ENCODE measurements at places on chromosomes 6 and 20. TPM values are rescaled to one million over a fixed set of nuclear protein-coding genes. Genes with fewer than 3 reads are reported as not detected.
A peak's percentile ranks its signal among the peaks of the same experiment; 100 is the strongest.

GRCh38 chr20:34544109-34544796 is 14.3 kb upstream of the MAP1LC3A start:
- no peaks in the 10 kb centered on the region for H3K4me1 ChIP-seq
- H3K36me3 ChIP-seq: peaks cover 13% of the 10 kb centered on the region
- no peak overlapping the region for H3K27ac ChIP-seq
- no peak for DNase-seq

GRCh38 chr6:12622566-12622965 is 94.0 kb upstream of the PHACTR1 start:
- DNase-seq: no peak
- H3K27ac ChIP-seq: no peak overlapping the region
- H3K4me3 ChIP-seq: no peak overlapping the region
- H3K4me1 ChIP-seq: no peaks in the 10 kb centered on the region
- H3K27me3 ChIP-seq: no peaks in the 10 kb centered on the region
- H3K36me3 ChIP-seq: no peaks in the 10 kb centered on the region

- H3K27ac ChIP-seq: no peak overlapping the region
- DNase-seq: peak; percentile 13
- no peak overlapping the region for H3K4me3 ChIP-seq
Measured at GRCh38 chr6:13400772-13401171, 72.4 kb upstream of the TBC1D7 start.

DNA sequence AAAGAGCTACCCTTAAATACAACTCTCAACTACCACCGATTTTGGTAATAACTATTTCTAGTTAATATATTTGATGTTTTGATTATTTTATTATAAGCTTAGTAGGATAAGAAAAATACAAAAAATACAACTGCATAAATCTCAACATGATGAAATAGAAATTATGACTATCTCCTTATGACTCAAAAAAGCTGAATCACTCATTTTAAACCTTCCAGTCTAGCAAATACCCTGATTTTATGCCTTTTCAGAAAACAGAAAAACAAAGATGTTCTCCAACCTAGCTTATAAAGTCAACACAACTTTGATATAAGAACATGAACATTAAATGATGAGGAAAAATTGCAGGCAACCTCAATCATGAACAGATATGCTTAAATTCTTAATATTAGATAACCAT is 40.2 kb upstream of the DSE start:
- no peaks in the 10 kb centered on the region for H3K27me3 ChIP-seq
- H3K36me3 ChIP-seq: no peaks in the 10 kb centered on the region
- no peak overlapping the region for H3K27ac ChIP-seq
- no peak overlapping the region for H3K4me3 ChIP-seq
- peaks cover 3% of the 10 kb centered on the region for H3K4me1 ChIP-seq

DNA sequence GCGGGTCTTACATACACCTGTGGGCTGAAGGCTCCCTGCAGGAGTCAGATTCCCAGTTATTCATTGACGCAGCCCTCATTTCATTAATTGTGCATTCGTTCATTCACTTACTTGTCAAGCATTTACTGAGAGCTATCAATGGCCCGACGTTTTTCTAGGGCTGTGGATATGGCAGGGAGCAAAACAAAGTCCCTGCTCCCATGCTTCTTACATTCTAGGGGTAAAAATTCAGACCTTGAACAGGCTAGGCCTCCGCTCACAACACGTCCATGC is 369 bp upstream of the NSFL1C start:
- H3K36me3 ChIP-seq: peaks cover 3% of the 10 kb centered on the region
- peaks cover 25% of the 10 kb centered on the region for H3K4me1 ChIP-seq
- no peaks in the 10 kb centered on the region for H3K27me3 ChIP-seq
- H3K27ac ChIP-seq: peak overlapping the region; percentile 36
- no peak overlapping the region for H3K4me3 ChIP-seq

GRCh38 chr20:41133709-41134361 is 3.5 kb upstream of the PLCG1 start:
- no peaks in the 10 kb centered on the region for H3K27me3 ChIP-seq
- H3K4me3 ChIP-seq: no peak overlapping the region
- no peak overlapping the region for H3K27ac ChIP-seq
- no peak for DNase-seq

DNA sequence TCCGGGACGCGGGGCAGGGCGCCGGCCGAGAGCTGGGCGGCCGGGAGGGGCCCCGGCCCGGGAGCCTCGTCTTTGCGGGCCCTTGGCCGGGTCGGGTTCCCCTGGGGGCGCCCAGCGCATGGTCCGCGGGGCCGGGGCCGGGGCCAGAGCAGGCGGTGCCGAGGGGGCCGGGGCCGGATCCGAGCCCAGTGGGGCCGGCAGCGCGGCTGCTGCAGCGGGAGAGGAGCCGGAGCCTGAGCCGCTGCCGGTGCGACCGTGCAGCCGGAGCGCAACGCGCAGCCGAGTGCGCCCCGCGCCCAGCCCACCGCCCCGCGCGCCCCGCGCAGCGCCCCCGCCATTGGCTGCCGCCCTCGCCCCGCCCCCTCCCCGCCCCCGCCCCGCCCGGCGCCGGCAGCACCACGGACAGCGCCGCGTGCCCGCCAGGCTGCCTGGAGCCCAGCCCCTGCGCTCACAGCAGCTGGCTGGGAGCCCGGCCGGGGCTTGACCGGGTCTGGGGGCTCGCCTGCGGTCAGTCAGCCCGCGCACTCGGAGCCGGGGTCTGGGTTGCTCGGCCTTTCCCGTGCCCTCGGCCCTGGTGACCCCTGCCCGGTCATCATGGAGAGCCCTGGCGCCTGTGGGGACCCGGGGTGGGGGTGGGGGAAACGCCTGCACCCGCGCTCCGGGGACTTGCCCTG is at the start of gene HRH3:
Gene HRH3, minus strand, starts transcription at position 287 of the 674 bp plus-strand sequence. CDS start 308 bp downstream, outside the sequence.
- no peak within 1 kb of the TSS for H3K27ac ChIP-seq
- DNase-seq: peak; percentile 77
- H3K4me1 ChIP-seq: peaks cover 13% of the 10 kb centered on the region
- H3K36me3 ChIP-seq: no peaks in the 10 kb centered on the region
- peak within 1 kb of the TSS; percentile 55 for H3K4me3 ChIP-seq

DNA sequence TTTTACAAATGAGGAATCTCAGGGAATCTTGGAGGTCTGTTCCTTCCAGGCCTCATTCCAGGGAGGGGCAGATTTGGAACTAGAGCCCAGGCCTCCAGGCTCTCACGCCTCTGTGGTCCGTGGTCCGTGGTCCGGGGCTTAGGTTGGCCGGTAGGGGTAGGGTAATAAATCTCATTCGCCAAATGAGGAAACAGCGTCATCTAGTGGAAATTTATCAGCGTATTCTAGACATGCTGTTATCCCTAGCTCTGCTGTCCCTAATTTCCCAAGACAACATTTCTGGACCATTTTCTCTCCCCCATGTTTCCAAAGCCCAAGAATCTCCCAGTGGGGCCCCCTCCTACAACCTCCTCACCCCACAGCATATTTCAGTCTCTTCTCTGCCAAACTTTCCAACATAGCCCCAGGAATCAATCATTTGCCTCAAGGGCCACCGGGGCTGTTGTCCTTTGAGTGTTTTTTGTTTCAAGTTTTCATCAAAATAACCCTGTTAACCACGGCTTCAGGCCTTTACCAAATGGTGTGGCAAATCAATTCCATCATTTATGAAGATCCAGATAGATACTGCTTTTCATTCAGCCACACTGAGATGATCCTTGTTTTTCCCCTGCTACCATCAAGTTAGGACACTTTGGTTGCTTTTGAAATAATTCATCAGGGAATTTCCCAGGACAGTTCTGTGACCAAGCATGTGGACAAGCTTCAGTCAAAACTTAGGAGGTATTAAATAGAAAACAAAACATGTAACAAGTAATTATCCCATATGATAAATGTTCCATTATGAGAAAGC is 126.8 kb downstream of the ALDH8A1 start:
- no peaks in the 10 kb centered on the region for H3K36me3 ChIP-seq
- H3K27me3 ChIP-seq: no peaks in the 10 kb centered on the region
- no peak overlapping the region for H3K4me3 ChIP-seq
- H3K27ac ChIP-seq: no peak overlapping the region
- DNase-seq: peak; percentile 40

- DNase-seq: no peak
- no peaks in the 10 kb centered on the region for H3K36me3 ChIP-seq
Measured at GRCh38 chr6:150560004-150560883, 39.4 kb upstream of the PLEKHG1 start.

GRCh38 chr6:71545905-71546304 is 257.3 kb downstream of the OGFRL1 start:
- H3K4me1 ChIP-seq: no peaks in the 10 kb centered on the region
- no peak for DNase-seq
- H3K27me3 ChIP-seq: no peaks in the 10 kb centered on the region

DNA sequence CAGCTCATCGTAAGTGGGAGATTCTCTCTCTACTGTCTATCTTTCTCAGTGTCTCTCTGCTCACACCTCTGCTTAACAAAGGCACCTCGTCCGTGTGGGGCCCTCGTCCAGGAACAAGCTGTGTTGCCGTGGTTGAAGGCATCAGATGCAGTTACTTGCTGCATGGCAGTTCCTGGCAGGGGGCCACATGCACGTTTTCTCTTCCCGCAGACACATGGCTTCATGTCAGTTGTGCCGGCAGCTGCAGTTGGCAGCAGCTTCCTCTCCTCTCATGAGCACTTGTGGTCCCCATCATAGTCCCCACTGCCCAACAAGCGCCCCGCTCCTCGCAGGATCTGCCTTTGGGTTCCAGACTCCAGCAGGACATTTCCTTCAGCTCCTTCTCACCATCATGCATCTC is 7.1 kb upstream of the AFDN start:
- H3K4me1 ChIP-seq: no peaks in the 10 kb centered on the region
- no peaks in the 10 kb centered on the region for H3K27me3 ChIP-seq
- H3K27ac ChIP-seq: no peak overlapping the region

DNA sequence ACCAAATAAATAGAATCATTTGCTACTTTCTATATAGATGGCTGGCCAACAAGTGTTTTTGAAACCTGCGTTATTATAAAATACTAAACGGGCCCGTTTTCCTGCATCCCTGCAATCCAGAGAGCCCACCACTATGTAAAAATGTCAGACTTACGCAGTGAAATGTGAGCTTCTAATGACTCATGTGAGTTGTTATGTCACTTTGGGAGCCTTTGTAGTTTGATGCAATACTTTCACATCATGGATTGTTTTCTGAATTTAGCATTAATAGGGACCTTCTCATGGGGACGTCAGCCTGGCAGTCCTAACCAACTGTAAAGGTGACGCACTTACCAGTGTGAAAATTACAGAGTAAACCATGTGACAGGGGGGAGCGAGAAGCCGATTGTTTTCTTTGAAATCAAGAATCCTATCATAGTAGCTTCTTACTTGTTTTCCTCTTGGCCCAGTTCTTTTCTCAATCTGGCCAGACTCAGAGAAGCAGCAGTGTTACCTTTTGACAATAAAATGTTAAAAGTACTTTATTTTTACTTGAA is 75.3 kb downstream of the SSR1 start:
- DNase-seq: no peak
- H3K27me3 ChIP-seq: no peaks in the 10 kb centered on the region
- H3K4me3 ChIP-seq: no peak overlapping the region
- H3K36me3 ChIP-seq: peaks cover 4% of the 10 kb centered on the region

DNA sequence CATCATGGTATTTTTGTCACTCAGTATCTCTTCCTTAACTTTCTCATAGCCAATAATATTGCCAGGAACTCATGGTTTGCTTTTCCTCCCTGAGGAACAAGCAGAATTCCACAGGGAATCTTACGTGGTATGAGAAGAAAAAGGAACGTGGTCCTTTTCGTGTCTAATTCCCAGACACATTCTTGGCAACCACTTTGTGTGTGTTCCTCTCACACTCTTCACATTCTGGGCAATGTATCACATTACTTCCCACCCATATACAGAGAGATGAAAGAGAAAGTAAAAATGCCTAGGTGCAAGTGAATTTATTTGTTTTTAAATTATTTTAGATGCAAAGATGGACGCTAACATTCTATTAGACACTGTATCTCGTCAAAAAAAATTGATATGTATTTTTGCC is 102.7 kb downstream of the PTPRK start:
- H3K36me3 ChIP-seq: no peaks in the 10 kb centered on the region
- H3K4me1 ChIP-seq: peaks cover 15% of the 10 kb centered on the region
- no peak for DNase-seq
- H3K27ac ChIP-seq: no peak overlapping the region
- no peak overlapping the region for H3K4me3 ChIP-seq

- no peaks in the 10 kb centered on the region for H3K36me3 ChIP-seq
- no peak overlapping the region for H3K27ac ChIP-seq
- DNase-seq: no peak
- H3K4me1 ChIP-seq: no peaks in the 10 kb centered on the region
Measured at GRCh38 chr6:137950581-137950980, 83.5 kb downstream of the TNFAIP3 start.

DNA sequence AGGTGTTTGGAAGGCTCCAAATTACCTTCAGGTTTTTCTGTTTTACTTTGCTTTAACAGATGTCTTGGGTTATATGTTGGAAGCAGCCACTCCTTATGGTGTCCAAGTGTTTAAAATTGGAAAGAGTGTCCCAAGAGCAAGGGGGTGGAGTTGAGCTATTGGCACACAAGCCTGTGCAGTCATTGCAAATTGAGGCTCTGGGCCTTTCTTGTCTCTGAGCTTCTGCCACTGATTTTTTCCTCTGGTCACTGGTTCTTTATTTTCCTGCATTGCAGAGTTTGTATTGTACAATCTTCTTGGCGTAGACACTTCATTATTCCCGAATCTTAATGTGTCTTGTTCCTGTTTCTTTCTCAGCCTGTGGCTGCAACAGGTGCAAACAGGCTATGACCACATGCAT is 598.8 kb downstream of the RNF144B start:
- peaks cover 5% of the 10 kb centered on the region for H3K4me1 ChIP-seq
- DNase-seq: no peak
- no peak overlapping the region for H3K4me3 ChIP-seq

DNA sequence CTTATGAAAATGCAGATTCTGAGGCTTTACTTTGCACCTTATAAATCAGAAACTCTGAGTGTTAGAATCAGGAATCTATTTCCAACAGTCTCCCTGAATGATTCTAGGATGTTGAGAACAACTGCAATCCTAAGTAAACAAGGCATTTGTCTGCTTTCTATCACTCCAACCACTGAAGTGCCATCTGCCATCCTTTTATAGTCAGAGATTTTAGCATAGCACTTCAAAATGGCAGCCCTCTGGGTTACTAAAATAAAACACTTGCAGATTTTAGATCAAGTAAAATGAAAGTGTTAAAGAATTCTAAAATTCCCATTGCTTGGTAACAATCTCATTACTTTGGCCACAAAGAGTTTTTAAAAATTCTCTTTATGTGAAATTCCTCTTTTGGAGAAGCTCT is 258.9 kb downstream of the CD109 start:
- H3K4me1 ChIP-seq: no peaks in the 10 kb centered on the region
- no peak overlapping the region for H3K27ac ChIP-seq
- H3K36me3 ChIP-seq: no peaks in the 10 kb centered on the region
- DNase-seq: no peak
- no peak overlapping the region for H3K4me3 ChIP-seq

DNA sequence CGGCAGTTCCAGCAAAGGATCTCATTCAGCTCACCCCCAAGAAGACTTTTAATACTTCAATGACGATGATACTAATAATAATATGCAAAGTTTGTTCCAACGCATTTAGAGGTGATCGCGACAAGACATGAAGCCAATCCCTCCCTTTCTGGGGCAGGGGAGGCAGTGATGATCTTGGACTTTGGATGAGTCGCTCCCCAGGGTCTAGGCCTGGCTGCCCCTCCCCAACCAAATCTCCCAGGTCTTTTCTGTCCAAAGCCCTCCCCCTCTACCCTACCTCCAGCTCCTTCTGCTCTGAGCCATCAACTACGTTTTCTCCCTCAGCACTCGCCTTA is 33.9 kb downstream of the HLA-A start:
- H3K4me3 ChIP-seq: peak overlapping the region; percentile 67
- no peaks in the 10 kb centered on the region for H3K36me3 ChIP-seq
- H3K4me1 ChIP-seq: peaks cover 22% of the 10 kb centered on the region

The ID1 gene
- 96.1 TPM for polyA plus RNA-seq

The SKIC2 gene
- polyA plus RNA-seq: 26.7 TPM

The ITCH gene
- polyA plus RNA-seq: 14.3 TPM

The BLOC1S5 gene
- polyA plus RNA-seq: 5.3 TPM

The TCP11 gene
- 0.05 TPM for polyA plus RNA-seq
